IPS DF 6.9 (cell line): ENCODE measurements at places on chromosomes 1 and 21.
A peak's percentile ranks its signal among the peaks of the same experiment; 100 is the strongest.

GRCh38 chr1:52057255-52057654 is 1.2 kb downstream of the BTF3L4 start:
- no peaks in the 10 kb centered on the region for H3K4me1 ChIP-seq
- peaks cover 10% of the 10 kb centered on the region; the same call in 1 of the 2 replicates for H3K36me3 ChIP-seq
- no peak overlapping the region for H3K27ac ChIP-seq
- no peak for DNase-seq
- H3K4me3 ChIP-seq = peak overlapping the region; percentile 92; the same call in 1 of the 2 replicates
- H3K27me3 ChIP-seq = no peaks in the 10 kb centered on the region

DNA sequence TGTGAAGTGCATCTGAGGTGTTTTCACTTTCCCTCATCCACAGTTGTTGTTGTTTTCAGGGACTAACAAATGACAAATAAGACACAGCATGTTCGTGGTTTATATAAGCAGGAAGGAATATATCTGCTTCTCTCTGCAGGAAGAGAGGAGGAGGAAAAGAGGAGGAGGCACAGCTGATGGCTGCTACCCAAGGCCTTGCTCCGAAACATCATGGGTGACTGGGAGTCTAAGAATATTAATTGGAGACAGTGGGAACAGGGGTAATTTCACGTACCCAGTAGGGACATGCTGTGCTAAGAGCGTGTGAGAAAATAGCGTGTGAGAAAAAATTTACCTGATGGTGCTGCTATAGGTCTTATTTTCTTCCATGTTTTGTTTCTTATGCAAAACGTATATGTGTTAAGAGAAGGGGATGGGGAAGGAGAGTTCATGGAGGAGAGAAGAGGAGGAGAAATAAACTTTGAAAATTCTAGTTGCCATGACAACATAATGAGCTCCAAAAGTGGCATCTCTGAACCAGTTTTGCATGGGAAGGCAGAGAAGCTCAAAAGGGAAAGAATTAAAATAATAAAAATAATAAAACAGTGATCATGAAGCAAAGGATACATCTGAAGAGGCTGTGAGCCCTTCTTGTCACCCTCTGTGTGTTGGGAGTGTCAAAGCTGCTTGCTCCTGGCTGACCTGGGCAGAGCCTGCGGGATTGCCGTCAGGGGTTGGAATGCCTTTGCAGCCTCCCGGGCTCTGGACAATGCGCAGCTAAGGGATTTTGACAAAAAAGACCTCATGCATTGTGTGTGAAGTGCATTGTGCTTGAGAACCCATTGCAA is 192.0 kb downstream of the CACNA1E start:
- no peak overlapping the region for H3K4me3 ChIP-seq
- no peaks in the 10 kb centered on the region for H3K27me3 ChIP-seq
- no peak for DNase-seq
- no peaks in the 10 kb centered on the region for H3K36me3 ChIP-seq
- no peak overlapping the region for H3K27ac ChIP-seq

DNA sequence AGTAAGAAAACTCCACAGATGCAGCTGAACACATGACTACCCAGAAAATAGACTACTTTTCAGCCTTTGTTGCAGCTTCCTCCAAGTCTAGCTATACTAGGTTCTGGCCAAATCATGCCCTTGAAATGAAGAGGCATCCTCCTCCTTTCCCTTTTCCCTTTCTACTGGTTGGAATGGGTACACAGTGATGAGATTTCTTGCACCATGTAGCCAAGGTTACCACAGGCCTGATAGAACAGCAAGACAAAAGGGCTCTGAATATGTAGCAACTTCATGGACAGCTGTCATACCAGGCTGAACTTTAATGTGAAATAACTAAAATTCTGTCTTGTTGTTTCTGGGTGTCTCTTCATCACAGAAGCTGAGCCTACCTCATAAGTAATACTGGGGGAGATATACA is 146.5 kb downstream of the PDE4B start:
- no peaks in the 10 kb centered on the region for H3K4me1 ChIP-seq
- no peak for DNase-seq
- no peak overlapping the region for H3K27ac ChIP-seq
- H3K36me3 ChIP-seq = no peaks in the 10 kb centered on the region
- H3K27me3 ChIP-seq = no peaks in the 10 kb centered on the region

- no peak overlapping the region for H3K27ac ChIP-seq
- no peaks in the 10 kb centered on the region for H3K4me1 ChIP-seq
- no peaks in the 10 kb centered on the region for H3K36me3 ChIP-seq
- no peak for DNase-seq
Observed at GRCh38 chr1:163258181-163258580, 55.5 kb upstream of the RGS5 start.

DNA sequence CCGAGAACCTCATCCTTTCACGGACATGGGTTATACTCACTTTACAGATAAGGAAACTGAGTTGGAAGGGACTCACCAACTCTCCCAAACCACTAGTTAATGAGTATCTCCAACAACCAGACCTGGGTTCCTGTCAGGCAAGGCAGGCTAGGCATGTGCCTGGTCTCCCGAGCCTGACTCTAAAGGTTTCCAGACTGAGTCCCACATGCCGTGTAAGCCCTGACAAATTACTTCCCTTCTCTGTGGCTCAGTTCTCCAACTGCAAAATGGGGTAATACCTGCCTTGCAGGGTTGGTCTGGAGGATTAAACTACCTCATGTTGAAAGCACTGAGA is 34.3 kb downstream of the SSBP3 start:
- H3K27ac ChIP-seq = no peak overlapping the region
- no peak for DNase-seq
- H3K4me3 ChIP-seq = no peak overlapping the region
- H3K4me1 ChIP-seq = peaks cover 16% of the 10 kb centered on the region
- H3K36me3 ChIP-seq = no peaks in the 10 kb centered on the region

DNA sequence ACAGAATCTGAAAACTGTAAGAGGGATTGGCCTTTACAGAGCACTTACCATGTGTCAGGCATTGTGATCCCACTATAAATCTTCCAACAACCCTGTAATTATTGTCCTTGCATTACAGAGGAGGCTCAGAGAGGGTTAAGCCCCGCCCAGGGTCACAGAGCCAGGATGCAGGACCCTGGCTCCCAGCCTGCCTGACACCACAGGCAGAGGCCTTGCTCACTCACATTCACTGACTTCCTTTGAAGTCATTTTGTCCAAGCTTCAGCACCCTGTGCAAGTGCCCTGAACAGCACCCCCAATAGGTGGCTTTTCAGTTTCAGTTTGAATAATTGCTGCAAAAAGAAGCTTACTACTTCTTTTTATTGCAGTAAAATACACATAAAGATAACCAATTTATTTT is 256.8 kb upstream of the NFIA start:
- H3K4me3 ChIP-seq = no peak overlapping the region; the same call in 1 of the 2 replicates
- H3K27me3 ChIP-seq = no peaks in the 10 kb centered on the region
- no peak for DNase-seq
- no peak overlapping the region for H3K27ac ChIP-seq
- no peaks in the 10 kb centered on the region for H3K4me1 ChIP-seq
- no peaks in the 10 kb centered on the region for H3K36me3 ChIP-seq

DNA sequence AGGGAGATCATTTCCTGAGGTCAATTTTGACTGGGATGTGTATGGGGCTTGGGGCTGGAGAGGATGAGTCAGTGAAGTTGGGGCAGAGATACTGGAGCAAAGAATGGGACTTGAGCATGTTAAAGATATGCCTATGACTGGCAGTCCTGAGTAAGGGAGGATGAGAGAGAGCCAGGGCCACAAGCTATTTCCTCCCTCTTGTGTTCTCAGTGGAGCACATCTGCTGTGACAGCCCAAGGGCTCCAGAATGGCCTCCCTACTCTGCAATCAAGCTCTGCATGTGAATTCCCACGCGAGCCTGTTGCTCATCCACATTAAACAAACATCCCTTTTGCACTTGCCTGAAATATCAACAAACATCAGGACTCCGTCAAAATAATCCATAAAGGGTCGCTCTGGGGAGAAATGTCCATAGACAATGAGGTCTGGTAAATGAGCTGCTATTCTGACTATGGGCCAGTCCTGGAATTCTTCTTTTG is 9.2 kb downstream of the ADCY10 start:
- H3K4me3 ChIP-seq = no peak overlapping the region

GRCh38 chr1:151998611-151999362 is 5.1 kb upstream of the S100A10 start:
- H3K27ac ChIP-seq = no peak overlapping the region
- no peak for DNase-seq
- H3K4me1 ChIP-seq = 0 out of 2 replicates have a peak, but pooled peaks cover 5% of the 10 kb centered on the region
- no peaks in the 10 kb centered on the region for H3K36me3 ChIP-seq
- no peak overlapping the region for H3K4me3 ChIP-seq

DNA sequence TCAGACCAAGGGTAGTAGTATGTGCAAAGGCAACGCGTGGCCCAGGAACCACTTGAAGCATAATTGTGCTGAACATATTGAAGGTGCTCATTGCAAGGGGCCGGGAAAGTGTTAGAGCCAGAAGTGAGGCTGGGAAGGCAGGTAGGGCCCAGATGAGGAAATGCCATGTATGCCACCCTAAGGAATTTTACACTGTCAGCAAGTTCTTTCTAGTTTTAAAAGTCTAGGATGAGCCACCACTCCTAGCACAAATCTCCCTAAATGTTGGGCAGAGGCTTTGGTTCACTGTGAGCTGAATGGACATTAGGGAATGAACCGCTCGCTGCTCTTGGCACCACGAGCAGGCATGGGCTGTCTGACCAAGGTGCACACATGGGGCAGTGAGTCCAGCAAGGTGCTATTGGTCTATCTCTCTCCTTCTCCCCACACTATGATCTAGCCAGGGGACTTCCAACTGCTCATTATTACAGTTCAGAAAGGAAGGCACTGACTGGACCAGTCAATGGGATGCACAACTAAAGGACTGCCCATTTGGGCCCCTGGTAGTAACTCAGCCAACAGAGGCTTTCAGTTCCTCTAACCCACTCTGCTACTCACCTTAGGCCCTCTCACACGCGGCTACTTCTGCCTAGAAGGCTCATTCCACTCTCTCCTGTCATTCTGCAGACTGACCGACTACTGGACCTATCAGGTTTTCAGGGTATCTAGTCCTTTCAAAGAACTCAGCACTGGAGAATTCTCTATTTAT is 2.0 kb downstream of the KANK4 start:
- H3K27ac ChIP-seq = no peak overlapping the region
- no peak for DNase-seq
- H3K4me1 ChIP-seq = no peaks in the 10 kb centered on the region
- no peaks in the 10 kb centered on the region for H3K36me3 ChIP-seq

- H3K27ac ChIP-seq = no peak within 1 kb of the TSS
- H3K4me1 ChIP-seq = peaks cover 6% of the 10 kb centered on the region
- no peaks in the 10 kb centered on the region; the same call in 1 of the 2 replicates for H3K36me3 ChIP-seq
- H3K4me3 ChIP-seq = peak within 1 kb of the TSS; percentile 65
- no peak for DNase-seq
- H3K27me3 ChIP-seq = no peaks in the 10 kb centered on the region
Observed at GRCh38 chr1:155255243-155256007, at the start of gene ENTREP3. Gene ENTREP3 (minus strand): TSS chr1:155255483. CDS start chr1:155254877, 606 bp downstream.

DNA sequence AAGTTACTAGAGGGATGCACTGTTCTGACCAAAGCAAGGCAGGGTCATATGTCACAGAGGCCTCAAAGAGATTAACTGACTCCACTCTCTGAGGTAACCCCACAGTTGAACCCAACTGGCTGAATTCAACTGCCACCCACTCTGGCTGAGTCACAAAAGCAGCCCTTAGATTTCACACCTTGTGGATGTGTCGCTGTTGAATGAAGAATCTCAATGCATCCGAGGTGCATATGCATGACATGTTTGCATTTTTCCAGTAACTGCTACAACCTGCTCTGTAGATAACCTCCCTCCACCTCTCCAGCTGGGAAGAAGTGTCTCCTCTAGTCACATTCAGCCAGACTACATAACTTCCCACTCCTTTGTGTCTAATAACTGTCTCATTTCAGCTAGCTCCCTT is 27.9 kb upstream of the KIF21B start:
- no peaks in the 10 kb centered on the region for H3K36me3 ChIP-seq
- H3K27me3 ChIP-seq = no peaks in the 10 kb centered on the region
